ENCODE measurements at places on chromosomes 12 and 14.

- no peak for DNase-seq
Measured at GRCh38 chr12:68036642-68037041, 47.4 kb downstream of the IFNG-AS1 start.

DNA sequence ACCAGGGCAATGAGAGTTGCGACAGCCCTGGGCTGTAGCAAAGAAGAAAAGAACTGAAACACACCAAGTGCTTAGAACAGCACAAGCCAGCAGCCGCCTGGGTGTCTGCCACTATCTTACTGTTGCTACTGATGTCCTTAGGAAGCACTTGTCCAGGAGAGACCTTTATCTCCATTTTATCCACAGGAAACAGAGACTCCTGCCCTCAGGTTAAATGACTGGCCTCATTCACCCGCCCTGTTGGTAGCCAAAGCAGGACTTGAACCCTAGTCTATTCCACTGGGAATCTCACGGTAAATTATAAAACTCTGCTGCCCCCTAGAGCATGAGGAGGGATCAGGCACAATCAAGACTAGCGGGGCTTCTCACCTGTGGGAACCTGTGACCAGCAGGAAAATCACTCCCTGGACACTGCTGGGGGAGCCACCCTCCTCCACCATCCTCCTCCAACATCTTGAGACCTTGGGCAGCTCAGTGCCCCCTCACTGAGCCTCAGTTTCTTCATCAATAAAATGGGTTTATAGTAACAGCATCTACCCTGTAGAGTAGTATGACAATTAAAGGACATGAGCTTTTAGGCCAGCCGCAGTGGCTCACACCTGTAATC lies 20.5 kb upstream of the TESC start:
- DNase-seq = peak; percentile 48

DNA sequence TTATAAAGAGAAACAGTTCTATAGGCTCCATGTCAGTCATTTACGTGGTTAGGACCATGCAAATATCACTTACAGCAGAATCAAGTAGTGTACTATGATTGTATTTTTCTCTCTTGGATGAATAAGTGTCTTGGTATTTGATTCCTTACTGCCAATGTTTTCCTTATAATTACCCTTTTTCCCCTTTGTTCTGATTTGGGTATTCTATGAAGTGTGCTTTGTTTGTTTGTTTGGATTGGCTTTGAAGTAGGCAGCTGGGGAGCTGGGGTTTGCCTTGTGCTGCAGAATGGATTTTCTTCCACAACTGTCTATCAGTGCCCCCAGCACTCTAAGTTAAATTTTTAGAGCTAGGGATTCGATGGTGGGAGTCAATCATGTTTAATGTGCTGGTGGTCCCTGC lies 12.4 kb downstream of the TMEM120B start:
- DNase-seq = no peak

DNA sequence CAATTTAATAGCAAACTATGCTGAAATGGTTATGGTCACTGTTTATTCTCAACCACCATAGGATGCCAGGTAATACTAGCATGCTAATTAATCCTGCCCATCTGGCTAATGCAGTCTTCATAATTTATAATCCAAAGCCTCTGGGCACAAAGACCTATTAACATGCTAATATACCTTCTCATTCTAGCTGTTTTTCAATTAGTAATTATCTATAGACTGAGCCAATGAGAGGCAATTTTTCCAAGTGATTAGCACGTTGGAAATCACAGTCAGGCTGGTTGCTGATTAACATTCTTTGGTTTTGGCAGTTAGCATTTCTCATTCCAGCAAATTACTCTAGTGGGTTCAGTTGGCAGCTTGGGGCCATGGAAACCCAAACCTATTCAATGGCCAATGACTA lies 357.2 kb downstream of the SEC23A start:
- no peak for DNase-seq

- no peak for DNase-seq
Measured at GRCh38 chr12:74482115-74482514, 55.5 kb upstream of the ATXN7L3B start.

DNA sequence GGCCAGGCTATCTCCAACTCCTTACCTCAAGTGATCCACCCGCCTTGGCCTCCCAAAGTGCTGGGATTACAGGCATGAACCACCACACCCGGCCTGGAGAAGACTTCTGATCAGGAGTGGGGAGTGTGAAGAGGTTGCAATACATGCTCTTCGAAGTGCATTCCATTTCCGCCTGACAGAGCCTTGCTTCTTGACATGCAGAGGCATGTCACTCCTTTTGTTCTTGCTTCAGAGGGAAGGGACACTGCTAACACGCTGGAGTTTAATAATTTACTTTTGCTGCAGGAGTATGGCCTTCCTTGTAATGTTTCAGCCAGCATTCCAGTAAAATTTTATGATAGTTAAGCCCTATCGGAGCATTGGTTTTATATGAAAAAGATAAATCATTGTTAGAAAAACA lies 74.9 kb downstream of the SLC25A47 start:
- DNase-seq = no peak

DNA sequence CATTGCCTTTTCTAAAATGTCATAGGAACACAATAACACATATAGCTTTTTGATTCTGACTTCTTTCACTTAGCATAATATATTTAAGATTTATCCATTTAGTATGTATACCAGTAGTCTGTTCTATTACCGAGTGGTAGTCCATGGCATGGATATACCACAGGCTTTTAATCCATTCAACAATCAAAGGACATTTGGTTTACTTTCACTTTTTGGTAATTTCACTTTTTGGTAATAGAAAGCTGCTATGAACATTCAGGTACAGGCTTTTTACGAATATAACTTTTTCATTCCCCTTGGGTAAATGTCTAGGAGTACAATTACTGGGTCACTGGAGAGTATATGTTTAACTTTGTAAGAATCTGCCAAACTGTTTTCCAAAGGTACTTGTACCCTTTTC lies 100.7 kb upstream of the PRICKLE1 start:
- no peak for DNase-seq

DNA sequence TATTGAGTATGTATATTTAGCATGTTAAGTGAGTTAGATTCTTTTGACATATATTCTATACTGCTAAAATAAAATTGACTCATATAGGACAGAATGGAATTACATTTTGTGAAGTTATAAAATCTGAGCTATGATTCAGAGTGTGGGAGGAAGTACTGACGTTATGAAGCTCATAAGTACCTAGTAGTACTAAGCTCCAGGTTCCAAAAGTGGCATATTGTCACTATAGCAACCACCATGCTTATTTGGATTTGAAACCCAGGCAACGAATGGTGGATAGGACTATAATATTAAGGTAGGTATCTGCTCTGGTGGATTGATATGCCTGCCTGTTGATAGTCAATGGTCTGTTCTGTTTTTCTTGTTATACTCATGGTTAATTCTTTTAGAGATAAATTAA lies 2.2 kb upstream of the FBXO33 start:
- no peak for DNase-seq

GRCh38 chr12:94864987-94865386 lies 138.5 kb downstream of the NDUFA12 start:
- no peak for DNase-seq

DNA sequence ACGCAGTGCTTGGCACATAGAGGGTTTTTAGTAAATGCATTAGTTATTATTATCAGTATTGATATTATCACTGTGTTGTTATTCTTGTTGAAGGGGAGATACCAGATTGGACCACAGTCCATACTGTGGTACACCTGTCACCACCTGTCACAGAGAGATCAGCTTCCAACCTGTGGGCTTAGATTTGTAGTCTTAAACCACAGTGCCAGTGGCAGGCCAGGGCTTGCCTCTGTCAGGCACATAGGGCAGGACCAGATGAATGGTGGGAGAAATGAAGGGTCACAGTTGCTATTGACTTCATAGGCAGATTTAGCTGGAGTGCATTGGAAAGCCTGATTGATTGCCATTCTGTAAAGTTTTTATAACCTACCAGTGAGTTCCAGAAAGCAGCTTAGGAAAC lies 35.1 kb downstream of the ARL1 start:
- no peak for DNase-seq

GRCh38 chr12:13079440-13079906 lies 24.0 kb downstream of the GSG1 start:
- no peak for DNase-seq

DNA sequence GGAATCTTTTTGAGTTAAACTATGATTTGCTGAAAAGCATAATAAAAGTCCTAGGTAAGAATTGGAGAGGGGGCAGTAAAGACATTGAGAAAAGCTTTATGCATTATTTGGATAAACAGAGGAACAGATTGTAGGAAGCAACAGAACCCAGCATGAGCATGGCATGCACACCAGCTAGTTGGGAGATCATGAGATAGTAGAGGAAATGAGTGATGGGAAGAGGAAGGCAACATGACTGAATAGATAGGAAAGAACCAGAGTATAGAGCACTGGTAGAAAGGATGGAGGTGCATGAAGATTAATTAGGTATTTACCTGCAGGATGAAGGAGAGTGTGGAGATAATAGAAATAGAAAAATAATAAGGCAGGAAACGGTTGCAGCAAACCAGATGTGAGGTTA lies 248.5 kb upstream of the LMO3 start:
- DNase-seq = no peak

GRCh38 chr14:45262637-45263036 lies 9.6 kb upstream of the MIS18BP1 start:
- no peak for DNase-seq

GRCh38 chr12:114221136-114221833 lies 184.7 kb downstream of the TBX5 start:
- no peak for DNase-seq

DNA sequence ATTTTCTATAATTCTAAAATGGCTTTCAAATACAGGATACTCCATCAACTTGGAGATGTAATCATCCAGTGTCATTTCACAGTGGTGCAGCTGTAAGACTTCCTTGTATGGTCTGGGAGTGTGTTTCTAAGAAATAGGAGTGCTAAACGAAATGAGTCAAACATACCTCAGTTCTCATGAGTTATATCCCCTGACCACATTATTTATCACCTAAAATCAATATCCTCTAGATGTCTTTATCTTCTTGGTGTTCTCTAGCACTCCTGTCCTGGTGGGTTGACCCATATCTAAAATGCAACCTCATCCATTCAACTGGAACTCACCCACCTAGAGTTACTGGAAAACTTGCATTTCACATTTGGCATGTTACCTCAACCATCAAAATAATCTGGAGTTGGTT lies 33.2 kb downstream of the TMEM30B start:
- DNase-seq = no peak

- DNase-seq = no peak
Measured at GRCh38 chr14:92750994-92751400, 2.6 kb upstream of the LGMN start.

DNA sequence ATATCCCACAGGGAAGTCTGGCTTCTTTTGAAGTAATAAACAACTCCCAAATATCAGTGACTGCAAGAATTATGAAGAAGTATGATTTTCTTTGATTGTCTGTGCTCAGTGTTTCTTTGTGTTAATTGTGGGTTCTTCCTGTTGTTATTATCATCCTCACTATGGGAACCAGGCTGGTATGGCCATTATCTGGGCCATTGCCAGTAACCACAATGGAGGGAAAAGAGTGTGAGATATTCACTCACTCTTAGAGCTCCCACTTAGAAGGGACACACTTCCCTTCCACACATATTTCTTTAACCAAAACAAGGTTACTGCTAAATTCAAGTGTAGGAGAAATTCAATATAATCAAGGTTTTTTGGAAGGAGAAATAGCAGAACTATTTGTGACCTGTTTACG lies 503.7 kb downstream of the SLC6A15 start:
- DNase-seq = no peak

DNA sequence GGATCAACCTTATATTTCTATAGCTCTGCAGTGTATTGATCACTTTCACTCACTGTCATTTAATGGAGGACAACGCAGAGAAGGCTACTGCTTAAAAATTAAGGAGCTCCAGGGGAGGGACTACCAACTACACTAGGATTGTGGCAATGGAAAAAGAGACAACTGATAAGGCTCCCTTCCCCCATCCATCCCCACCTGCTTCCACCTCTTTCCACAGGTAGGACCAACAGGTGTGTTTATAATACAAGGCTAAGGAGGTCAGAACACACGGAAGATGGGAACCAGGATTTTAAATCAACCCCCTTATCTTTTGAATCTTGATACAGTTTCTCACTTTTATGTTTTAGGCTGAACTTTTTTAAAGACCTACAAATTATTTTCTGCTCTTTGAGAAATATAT lies 90.8 kb downstream of the STAB2 start:
- no peak for DNase-seq

GRCh38 chr12:3247629-3248161 lies 170.5 kb downstream of the TSPAN9 start:
- DNase-seq = no peak

GRCh38 chr12:74401966-74402365 lies 135.7 kb upstream of the ATXN7L3B start:
- DNase-seq = no peak

- no peak for DNase-seq
Measured at GRCh38 chr12:48065041-48065440, 40.8 kb downstream of the SENP1 start.

DNA sequence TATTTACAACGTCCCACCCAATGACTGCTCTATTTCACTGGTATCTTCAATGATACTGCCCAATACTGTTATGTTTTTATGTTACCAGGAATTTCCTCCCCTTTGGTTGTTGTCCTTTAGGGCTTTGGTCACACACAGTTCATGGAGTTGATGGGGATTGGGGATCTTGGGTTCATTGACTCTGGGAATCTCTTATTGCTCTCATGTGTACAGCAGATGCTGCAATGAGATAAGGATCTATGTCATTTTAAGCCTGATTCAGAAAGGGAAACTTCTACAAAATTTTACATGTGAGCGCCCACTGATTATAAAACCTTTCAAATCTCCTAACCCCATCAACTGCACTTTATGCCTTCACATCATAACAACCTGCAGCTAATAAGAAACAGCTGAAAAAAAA lies 67.2 kb downstream of the FAR2 start:
- DNase-seq = no peak

DNA sequence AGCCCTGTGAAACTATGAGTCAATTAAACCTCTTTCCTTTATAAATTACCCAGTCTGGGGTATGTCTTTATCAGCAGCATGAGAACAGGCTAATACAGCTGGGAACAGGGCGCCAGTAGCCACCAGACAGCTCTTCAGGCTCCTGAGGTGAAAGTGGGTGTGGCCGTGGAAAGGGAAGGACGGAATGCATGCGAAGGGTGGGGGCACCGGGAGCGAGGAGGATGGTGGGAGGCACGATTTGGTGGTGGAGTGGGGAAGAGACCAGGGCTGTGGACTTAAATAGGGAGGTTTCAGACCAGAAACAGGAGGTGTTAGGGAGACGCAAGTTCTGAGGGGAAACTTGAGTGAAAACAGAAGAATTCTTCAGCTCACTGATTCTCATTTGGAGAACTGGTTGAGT lies 44.1 kb upstream of the CHST11 start:
- DNase-seq = no peak

DNA sequence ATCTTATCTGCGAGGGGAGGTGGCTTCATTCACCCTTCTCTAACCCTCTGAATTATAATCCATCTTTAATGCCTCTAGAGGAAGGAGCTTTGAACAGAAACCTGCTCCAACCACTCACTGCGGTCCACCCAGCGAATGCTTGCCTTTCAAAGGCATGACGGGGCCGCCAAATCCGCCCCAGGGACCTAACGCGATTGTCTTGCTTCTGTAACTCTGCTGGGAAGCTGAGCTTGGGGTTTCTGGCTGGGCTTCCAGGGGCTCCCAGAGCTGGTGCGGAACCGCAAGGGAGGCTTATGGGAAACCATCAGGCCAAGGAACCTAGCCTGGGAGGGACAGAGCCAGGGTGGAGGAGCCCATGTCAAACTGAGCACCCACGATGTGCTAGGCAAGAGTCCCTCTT lies 231.2 kb upstream of the LHX5 start:
- no peak for DNase-seq

Data from activated naive CD4-positive, alpha-beta T cell treated with anti-CD3 and anti-CD28 coated beads, Interleukin-2, amount 50 U/mL, for 72 hours (primary cell).